ENCODE measurements at places on chromosomes 2 and 18.

- no peak for DNase-seq
These were observed 8.8 kb downstream of the C2orf92 start for GRCh38 chr2:97678298-97678697.

- DNase-seq = no peak
These were observed 113.6 kb downstream of the DIS3L2 start for GRCh38 chr2:232075080-232075479.

- no peak for DNase-seq
These were observed 415.9 kb downstream of the EPHA4 start for GRCh38 chr2:221156062-221156734.

GRCh38 chr2:103135679-103136078 lies 373.8 kb downstream of the TMEM182 start:
- no peak for DNase-seq

- DNase-seq = peak; percentile 74
These were observed 302.9 kb downstream of the LRRTM1 start for GRCh38 chr2:80001701-80002101.

- no peak for DNase-seq
These were observed 21.9 kb downstream of the FER1L5 start for GRCh38 chr2:96664366-96664925.

- DNase-seq = no peak
These were observed 24.3 kb upstream of the CDH20 start for GRCh38 chr18:61308795-61309393.

DNA sequence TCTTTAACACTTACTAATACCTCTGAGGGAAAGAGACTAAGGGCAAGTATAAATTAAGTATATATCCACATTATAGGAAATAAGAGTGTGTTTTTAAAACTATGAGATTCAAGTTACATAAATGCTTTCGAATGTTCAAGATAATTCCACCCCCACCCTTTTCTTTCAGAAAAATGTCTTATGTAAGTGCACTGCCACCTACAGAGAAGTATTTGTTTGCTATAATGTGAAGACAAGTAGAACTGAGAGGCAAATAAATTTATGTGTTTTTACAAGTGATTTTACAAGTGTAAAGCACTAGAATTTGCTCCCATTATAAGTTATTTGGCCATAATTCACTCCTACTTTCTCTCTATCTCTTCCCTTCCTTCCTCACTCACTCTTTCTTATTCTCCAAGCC lies 99.9 kb upstream of the CRACDL start:
- DNase-seq = no peak

- no peak for DNase-seq
These were observed 155.4 kb upstream of the FSIP2 start for GRCh38 chr2:185583058-185583816.

DNA sequence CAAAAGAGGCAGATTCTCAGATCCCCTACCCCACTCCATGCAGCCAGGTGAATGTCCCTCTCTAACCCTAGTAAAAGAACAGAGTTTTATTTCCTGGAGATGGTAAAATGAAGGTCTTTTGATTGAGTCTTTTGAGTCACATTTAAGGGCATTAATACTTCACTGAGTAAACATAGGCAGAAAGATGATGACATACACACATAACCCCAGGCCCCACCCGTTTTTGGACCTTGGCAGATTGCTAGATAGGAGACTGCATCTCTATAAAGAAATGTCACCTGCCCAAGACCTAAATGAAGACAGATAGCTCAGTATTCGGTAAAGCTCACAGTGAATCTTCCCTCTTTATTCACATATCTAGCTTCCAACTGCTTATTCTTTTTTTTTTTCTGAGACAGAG lies 28.3 kb upstream of the PEX13 start:
- no peak for DNase-seq
